SJSA1 (cell line): ENCODE measurements at places on chromosomes 11 and 22. TPM values are rescaled to one million over a fixed set of nuclear protein-coding genes. Genes with fewer than 3 reads are reported as not detected.

ENDOD1 gene
- 4.1 and 4.3 TPM in 2 replicates for total RNA-seq

SOX10 gene
- not detected in 2 replicates for total RNA-seq

- DNase-seq, result peak; percentile 88
These were observed 34.6 kb upstream of the SHANK2 start for GRCh38 chr11:71286701-71287643.

DNA sequence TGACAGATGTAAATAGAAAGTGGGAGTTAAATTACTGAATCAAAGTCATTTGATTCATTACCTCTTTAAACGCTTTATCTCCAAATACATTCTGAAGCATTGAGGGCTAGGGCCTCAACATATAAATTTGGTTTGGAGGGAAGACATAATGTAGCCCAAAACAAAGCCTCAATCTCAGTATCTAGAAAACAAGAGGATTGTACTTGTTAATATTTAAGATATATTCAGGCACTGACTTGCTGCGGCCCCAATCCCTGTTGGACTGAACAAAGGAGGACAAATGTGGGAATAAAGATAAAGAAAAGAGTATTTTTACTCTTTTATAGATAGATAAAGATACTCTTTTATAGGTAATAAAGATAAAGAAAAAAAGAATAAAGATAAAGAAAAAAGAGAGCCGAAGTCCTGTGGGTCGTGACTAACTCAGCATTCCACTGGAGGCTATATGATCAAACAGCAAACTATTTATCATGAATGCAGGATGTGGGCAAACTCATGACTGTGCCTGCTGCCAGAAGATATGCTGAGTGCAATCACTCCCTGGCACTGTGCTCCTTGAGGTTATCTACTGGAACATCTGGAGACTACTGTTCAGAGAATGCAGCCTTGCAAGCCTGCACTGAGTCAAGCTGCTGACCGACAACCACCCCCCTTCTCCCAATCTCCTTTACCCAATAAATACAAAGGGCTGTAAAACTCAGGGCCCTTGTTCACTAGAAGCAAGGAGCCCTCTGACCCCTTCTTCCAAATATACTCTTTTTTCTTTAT, 6.9 kb downstream of the OR10V1 start:
- DNase-seq, result peak; percentile 59

- no peak for DNase-seq
These were observed 112.1 kb upstream of the BDNF start for GRCh38 chr11:27812341-27812740.

GRCh38 chr11:21411104-21411503, 741.7 kb downstream of the NELL1 start:
- no peak for DNase-seq

DNA sequence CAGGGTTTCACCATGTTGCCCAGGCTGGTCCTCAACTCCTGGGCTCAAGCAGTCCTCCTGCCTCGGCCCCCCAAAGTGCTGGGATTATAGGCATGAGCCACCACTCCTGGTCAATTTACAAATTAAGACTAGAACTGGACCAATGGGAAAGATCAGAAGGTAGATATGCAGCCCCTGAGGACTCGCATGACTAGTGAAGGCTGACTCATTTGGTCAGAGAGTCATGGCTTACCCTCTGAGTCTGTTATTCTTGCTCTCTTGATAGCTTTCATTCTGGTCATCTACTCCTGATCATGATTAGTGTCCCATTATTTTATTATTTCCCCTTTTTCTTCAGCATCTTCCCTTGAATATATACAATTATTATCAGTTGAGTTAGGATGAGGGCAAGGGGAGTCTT, 2.7 kb upstream of the LDHAL6A start:
- no peak for DNase-seq

DNA sequence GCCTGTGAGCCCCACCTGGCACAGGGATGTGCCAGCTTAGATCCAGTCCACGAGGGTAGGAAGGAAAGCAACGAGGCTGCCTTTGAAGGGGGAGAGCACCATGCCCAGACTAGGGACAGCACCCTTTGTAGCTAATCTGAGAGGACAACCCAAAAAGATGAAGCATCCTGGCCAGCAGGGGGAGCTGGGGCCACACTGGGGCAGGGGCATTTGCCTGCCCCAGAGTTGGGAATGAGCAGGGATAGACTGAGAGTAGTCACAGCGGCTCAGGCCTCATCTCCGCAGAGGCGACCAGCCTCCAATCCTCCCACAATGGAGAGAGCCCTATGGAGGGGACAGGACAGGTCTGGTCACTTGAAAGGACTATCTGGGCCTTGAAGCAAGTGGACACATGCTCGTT, 16.4 kb downstream of the LMO1 start:
- no peak for DNase-seq

DNA sequence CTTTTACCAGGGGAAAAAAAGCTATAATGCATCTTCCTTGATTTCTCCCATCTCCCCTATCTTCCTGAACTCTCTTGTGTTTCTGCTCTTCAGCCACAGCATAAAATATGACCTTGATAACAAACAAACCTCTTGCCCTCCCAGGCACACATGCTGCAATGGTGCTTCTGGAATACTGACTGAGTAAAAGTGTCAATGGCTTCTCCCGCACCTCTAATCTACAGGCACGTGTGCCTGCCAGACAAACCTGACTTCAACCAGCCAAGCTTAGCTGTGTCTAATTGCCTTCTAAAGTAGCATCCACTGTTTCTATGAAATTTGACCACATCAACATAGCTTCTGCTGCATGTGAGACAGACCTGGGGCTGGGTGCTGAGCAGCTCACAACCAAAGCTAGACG, 12.7 kb downstream of the OPCML start:
- no peak for DNase-seq

DNA sequence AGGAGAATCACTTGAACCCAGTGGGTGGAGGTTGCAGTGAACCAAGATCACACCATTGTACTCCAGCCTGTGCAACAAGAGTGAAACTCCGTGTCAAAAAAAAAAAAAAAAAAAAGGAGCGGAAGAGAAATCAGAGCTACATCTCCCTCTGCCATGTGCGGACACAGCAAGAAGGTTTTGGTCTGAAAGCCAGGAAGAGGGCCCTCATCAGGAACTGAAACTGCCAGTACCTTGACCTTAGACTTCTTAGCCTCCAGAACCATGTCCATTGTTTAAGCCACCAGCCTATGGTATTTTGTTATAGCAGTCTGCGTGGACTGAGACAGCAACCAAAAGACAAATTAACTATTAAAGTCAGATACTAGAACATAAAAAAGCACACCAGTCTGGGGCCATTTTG, 41.6 kb downstream of the KREMEN1 start:
- DNase-seq, result no peak

DNA sequence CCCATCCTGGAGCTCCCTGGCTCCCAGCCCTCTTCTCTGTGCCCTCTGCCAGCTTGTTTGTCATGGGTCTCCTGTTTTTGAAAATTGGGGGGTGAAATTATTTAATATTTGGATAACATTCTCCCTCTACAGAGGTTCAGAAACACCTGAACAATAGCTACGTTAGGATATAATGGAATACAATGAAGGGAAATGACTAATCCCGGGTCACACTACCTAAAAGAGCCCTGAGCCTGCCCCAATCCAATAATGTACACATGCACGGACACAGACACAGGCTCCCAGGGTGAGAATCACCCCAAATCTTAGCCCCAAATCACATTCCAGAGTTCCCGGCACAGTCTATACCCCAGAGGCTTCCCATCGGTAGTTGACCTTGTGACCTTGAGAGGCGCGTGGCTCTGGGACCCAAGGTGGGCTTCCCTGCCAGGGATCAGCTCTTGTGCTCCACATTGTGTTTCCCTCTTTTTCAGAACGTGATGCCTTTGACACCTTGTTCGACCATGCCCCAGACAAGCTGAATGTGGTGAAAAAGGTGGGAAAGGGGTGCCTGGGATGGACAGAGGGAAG, 135.5 kb downstream of the PARVA start:
- no peak for DNase-seq

- peak; percentile 42 for DNase-seq
These were observed 4.7 kb downstream of the MRGPRD start for GRCh38 chr11:68976095-68976494.

DNA sequence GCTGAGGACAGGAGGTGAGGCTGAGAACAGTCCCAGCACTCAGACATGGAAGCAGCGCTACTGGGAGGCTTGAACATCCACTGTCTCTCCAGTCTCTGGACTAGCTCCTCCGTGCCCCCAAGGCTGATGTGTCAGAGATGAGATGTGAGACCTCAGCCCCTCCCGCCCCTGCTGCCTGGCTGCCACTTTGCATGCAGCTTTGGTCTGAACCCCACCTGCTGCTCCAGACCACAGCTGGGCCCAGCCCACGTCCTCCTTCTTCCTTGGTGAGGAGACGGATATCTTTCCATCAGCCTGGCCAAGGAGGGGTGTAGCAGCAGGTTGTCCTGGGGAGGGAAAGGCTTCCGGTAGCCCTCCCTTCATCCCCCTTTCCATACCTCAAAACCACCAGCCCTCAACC, 148.0 kb upstream of the B3GAT1 start:
- DNase-seq, result no peak
